ENCODE measurements at places on chromosomes 1 and 21.

GRCh38 chr1:38577385-38577784 lies 282.2 kb downstream of the RRAGC start:
- no peak for DNase-seq

GRCh38 chr1:203467550-203467921 lies 8.1 kb upstream of the PRELP start:
- DNase-seq, result no peak

GRCh38 chr1:38852780-38853179 lies 6.8 kb downstream of the RRAGC start:
- peak; percentile 6 for DNase-seq

GRCh38 chr1:52552236-52552504 lies 722 bp downstream of the TUT4 start:
- DNase-seq, result peak; percentile 81

GRCh38 chr1:198667186-198667585 lies 28.3 kb downstream of the PTPRC start:
- no peak for DNase-seq

GRCh38 chr1:196660272-196660671 lies 8.4 kb downstream of the CFH start:
- DNase-seq, result no peak

- DNase-seq, result peak; percentile 33
Measured at GRCh38 chr1:117346206-117346928, 20.9 kb upstream of the MAN1A2 start.

- no peak for DNase-seq
Measured at GRCh38 chr1:25082995-25083394, 149.3 kb downstream of the SYF2 start.

- DNase-seq, result peak; percentile 35
Measured at GRCh38 chr1:226682871-226683814, 55.9 kb downstream of the ITPKB start.
